ENCODE measurements at places on chromosomes 6 and 20. TPM values are rescaled to one million over a fixed set of nuclear protein-coding genes. Genes with fewer than 3 reads are reported as not detected.

Gene MEI4
- total RNA-seq: not detected

Gene ENPP1
- 3.5 TPM for total RNA-seq

Gene DEFB124
- not detected for total RNA-seq

Gene SMLR1
- total RNA-seq: not detected

Gene PROKR2
- not detected for total RNA-seq

Gene PBOV1
- total RNA-seq: not detected

Gene SPAG4
- 3.7 TPM for total RNA-seq

Gene PRSS35
- total RNA-seq: not detected

Gene SLC35F1
- not detected for total RNA-seq

Gene POU5F1
- total RNA-seq: not detected

Gene PTPN1
- total RNA-seq: 73.9 TPM

Gene CABLES2
- total RNA-seq: 21.9 TPM
